ENCODE measurements at places on chromosomes 3 and 15. TPM values are rescaled to one million over a fixed set of nuclear protein-coding genes. Genes with fewer than 3 reads are reported as not detected.

DNA sequence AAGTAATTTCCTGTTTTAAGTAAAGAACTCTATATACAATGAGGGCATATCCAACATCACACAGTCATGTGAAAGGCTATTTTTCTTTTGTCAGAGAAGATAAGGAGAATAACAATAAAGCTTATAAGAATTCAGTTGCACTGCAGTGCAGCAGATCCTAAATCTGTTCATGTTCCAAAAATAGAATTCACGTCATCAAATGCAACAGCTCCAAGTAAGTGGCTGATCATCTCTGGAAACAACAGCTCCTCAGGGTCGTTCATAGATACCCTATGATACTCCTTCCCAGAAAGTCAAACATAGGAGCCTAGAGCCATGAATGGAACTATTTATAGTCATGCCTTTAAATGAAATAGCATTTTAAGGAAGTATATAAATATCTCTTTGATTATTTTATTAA is 100.2 kb downstream of the FMN1 start:
- H3K36me3 ChIP-seq, result no peaks in the 10 kb centered on the region
- no peak for DNase-seq
- no peaks in the 10 kb centered on the region for H3K4me1 ChIP-seq
- H3K27ac ChIP-seq, result no peak overlapping the region

GRCh38 chr3:189947948-189948723 is 172.6 kb downstream of the P3H2 start:
- H3K4me1 ChIP-seq, result no peaks in the 10 kb centered on the region
- H3K27ac ChIP-seq, result no peak overlapping the region
- H3K27me3 ChIP-seq, result no peaks in the 10 kb centered on the region
- H3K36me3 ChIP-seq, result no peaks in the 10 kb centered on the region
- H3K4me3 ChIP-seq, result no peak overlapping the region
- no peak for DNase-seq

Gene ALDH1A2
- 1.9 TPM for total RNA-seq

Gene HHATL
- not detected for total RNA-seq

Gene SI
- total RNA-seq, result not detected

Gene PRRT3
- total RNA-seq, result 2.1 TPM

Gene RASGRP1
- 0.71 TPM for total RNA-seq

DNA sequence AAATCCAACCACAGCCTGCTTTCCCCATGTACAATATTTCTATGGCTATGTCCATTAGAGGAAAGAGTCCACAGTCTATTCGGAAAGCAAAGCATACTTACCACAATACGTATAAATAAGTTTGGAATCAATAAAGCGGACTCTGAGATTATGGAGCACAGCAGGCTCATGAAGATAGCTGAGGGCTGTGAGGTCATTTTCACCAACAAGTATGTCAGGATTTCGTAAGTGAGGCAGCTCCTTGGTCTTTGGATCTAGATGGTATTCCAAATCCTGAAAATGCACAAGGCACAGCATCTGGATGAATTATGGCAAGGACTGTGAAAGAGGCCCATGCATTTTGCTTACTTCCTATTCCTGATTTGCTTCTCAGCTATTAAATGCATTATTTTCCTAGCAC is 100.4 kb downstream of the MYO5A start:
- no peak overlapping the region for H3K27ac ChIP-seq
- DNase-seq, result no peak
- H3K4me3 ChIP-seq, result no peak overlapping the region
- H3K27me3 ChIP-seq, result no peaks in the 10 kb centered on the region
- peaks cover 19% of the 10 kb centered on the region for H3K36me3 ChIP-seq
- H3K4me1 ChIP-seq, result no peaks in the 10 kb centered on the region

DNA sequence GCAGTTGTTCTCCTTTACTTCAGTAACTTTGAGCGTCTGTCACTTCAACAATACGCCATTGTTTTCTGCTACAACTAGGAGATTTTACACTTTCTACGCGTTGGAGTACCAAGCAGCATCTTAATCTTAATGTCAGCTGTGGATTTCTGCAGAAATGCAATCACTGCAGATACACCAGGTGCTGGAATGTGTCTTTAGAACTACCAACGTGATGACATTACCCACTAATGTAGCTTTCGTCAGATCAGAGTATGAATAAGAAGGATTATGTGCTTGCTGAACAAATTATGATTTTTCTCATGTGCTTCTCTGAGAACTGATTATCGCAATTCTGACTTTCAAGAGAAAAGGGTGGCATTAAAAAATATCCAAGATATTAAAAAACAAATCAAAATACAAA is 77.5 kb upstream of the CNTN3 start:
- no peak for DNase-seq
- H3K36me3 ChIP-seq, result no peaks in the 10 kb centered on the region
- no peaks in the 10 kb centered on the region for H3K27me3 ChIP-seq
- no peak overlapping the region for H3K27ac ChIP-seq

DNA sequence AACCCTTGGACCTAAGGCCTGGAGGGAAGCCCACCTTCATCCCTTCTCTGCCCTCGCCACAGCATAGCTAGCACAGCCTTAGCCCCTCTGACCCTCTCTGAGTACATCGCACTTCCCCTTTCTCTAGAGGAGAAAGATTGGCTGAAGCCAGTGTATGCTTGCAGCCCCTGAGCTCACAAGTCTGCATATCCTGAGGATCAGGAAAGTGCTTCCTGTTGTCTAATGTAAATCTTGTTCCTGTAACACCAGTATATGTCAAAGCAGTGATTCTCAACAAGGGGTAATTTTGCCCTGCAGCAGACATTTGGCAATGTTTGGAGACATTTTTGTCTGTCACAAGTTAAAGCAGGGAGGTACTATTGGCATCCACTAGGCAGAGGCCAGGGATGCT is 2.2 kb upstream of the PRKCD start:
- H3K36me3 ChIP-seq, result no peaks in the 10 kb centered on the region
- no peak for DNase-seq
- H3K27me3 ChIP-seq, result no peaks in the 10 kb centered on the region
- no peak overlapping the region for H3K4me3 ChIP-seq

DNA sequence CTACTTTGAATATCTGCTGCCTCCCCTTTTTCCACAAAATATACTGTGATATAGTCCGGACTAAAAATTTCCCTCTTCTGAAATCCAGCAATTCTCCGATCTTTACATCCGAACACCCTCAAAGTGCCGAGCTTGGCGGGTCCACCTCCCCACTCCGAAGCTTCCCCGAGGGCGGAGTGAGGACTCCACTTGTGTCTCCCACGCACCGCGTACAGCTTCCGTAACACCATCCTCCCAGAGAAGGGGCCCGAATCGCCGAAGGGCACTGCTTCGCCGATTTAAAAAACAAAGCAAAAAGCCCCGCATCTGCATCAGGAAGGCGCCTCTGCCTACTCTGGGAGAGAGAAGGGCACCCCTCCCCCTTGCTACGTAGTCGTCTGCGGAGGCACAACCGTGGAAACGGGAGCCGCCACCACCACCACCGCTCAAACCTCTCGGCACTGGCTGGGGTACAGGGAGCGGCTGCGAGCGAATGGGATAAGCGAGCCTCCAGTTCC is 551 bp downstream of the NCBP2 start:
- H3K36me3 ChIP-seq, result peaks cover 23% of the 10 kb centered on the region
- H3K4me3 ChIP-seq, result peak overlapping the region; percentile 100
- no peak for DNase-seq
- peak overlapping the region; percentile 93 for H3K27ac ChIP-seq

- no peaks in the 10 kb centered on the region for H3K4me1 ChIP-seq
- H3K36me3 ChIP-seq, result no peaks in the 10 kb centered on the region
- H3K27me3 ChIP-seq, result no peaks in the 10 kb centered on the region
- DNase-seq, result no peak
Observed at GRCh38 chr15:39946862-39947261, 12.9 kb downstream of the EIF2AK4 start.

Gene CTXN2
- total RNA-seq, result 0.16 TPM

- H3K4me3 ChIP-seq, result no peak overlapping the region
- H3K36me3 ChIP-seq, result no peaks in the 10 kb centered on the region
- no peak overlapping the region for H3K27ac ChIP-seq
- DNase-seq, result no peak
Observed at GRCh38 chr15:77721963-77722362, 89.3 kb upstream of the LINGO1 start.

Gene OXTR
- 0.41 TPM for total RNA-seq

DNA sequence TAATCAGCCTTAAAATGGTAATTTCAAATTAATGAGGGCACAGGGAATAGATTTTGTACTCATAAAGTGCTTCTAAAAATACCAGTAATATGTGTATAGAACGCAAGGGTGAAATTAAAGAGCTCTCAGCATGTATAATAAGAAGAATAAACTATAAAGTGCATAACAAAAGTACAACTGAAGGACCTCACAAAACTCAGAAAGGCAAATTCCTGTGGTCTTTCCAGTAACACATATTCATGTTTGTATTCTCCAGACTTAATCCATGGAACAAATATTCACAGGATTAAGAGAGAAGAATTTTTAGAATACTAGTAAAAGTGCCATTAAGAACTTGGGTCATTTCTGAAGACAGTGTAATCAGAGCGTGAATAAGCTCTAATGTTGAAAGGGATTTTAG is 646.3 kb downstream of the CADM2 start:
- H3K27me3 ChIP-seq, result no peaks in the 10 kb centered on the region
- H3K4me3 ChIP-seq, result no peak overlapping the region

- no peaks in the 10 kb centered on the region for H3K27me3 ChIP-seq
- no peak overlapping the region for H3K27ac ChIP-seq
- H3K4me3 ChIP-seq, result no peak overlapping the region
- no peaks in the 10 kb centered on the region for H3K36me3 ChIP-seq
Observed at GRCh38 chr3:186514296-186515002, 29.7 kb downstream of the CRYGS start.

DNA sequence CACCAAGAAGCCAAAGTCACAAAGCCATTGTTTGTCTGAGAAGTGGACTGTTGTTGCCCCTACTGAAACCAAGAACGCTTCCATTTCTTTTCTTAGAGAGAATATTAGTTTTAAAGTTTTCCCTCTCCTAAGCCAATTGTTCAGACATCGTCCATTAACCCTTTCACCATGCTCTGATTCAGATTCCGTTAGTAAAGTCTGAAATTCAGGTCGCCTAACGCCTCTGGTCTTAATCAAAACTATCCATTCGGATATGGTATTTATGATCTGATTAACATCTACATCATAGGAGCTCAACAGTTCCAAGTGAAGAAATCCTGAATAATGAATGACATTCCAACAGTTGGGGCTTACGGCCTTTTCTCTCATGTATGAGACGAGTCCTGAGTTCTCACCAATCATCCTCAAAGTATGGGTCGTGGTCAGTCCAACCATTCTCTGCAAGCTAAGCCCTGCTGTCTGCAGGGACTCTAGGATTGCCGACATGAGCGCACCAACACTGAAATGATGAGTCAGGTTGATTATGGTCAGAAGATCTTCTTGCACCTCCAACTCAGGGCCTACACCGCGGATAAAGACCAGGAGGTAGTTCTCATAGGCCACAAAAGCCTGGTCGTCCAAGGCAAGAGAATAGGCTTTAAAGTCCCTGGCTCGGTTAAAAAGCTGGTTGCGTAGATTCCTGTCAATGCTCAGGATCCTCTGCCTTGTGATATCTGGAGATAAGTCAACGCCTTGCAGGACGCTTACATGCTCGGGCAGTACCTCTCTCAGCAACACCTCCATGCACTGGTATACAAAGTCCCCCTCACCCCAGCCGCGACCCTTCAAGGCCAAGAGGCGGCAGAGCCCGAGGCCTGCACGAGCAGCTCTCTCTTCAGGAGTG is 767 bp downstream of the EPM2AIP1 start:
- H3K4me1 ChIP-seq, result peaks cover 50% of the 10 kb centered on the region
- DNase-seq, result peak; percentile 71
- H3K27ac ChIP-seq, result peak overlapping the region; percentile 98
- H3K36me3 ChIP-seq, result no peaks in the 10 kb centered on the region
- H3K27me3 ChIP-seq, result no peaks in the 10 kb centered on the region

Gene SLCO2A1
- total RNA-seq, result 7.5 TPM
